NCI-H526 treated with DMSO at 0.1 percent for 48 hours (cell line): ENCODE measurements at places on chromosomes 11 and 22.
A peak's percentile ranks its signal among the peaks of the same experiment; 100 is the strongest.

DNA sequence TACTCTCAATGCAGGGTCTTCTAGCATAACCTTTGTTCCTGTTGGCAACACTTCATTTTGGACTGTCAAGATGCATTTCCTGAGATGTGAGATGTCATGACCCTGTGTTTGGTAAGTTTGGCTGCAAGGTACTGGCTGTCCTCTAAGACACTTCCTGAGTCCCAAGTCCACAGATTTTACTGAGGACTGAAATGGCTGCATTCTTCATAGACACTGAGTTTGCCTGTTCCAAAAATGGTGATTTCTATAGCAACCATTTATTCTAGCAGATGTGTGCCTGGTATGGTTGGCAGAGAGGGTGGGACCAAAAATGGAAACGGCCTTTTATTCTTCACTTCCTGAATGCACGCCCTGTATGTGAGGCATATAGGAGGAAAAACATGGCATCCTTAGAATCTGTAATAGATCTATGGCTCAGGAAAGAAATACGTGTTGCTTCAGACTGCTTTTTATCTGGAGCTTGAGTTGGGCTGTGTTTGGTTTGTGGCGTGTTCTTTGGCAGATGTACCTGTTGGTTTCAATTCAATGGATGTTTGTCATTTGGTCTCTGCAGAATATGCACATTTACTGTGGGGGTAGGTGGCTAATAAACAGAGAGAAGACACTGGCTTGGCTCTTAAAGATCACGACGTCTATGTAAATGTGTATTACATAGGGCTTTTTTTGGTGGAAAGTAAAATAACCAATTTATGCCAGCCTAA lies 62.4 kb downstream of the ZBTB16 start:
- no peak for DNase-seq

- DNase-seq: no peak
These were observed 1.3 kb upstream of the SBF2 start for GRCh38 chr11:10295064-10295901.

DNA sequence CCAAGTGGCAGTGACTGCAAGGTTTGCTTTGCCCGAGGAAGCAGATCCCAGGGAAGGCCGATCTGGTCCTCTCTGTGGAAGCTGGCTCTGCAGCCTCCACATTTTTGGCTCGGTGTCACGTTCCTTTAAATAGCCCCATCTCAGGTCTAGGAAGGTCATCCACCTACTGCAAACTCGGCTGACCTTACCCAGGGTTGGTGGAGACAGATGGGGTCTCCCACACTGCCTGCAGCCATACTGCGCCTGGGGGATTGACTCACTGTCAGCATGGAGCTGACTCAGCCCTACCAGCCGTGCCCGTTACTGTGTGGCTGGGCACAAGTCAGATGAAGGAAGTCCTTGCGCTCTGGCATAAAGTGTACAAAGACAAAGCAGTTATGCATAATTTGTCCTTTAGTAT lies 16.9 kb downstream of the CDPF1 start:
- DNase-seq: no peak

- peak; percentile 71 for DNase-seq
These were observed at the start of gene MPPED2 for GRCh38 chr11:30586251-30587144. Gene MPPED2 (minus strand): TSS chr11:30586353. CDS start chr11:30580373, 5,980 bp downstream.

DNA sequence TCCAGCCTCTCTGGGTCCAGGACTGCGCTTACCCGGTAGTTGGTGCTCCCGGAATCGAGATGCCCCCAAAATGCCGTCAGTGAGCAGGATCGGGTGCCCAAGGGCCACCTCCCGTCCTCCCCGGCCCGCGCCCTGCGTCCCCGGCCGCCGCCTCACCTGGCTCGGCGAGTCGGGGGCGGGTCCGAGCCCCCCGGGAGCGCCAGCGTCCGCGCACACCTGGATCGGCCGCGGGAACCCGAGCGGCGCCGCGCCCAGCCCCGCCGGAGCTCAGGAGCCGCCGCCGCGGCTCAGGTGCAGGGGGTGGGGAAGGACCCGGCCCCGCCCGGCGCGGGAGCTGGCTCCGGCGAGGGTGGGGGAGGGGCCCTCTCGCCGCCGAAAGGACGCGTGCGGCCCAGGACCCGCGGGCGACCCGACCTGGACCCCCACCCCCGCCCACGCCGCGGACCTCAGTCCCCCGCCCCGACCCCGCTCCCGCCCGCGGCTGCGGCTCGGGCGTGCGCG lies at the start of gene SHANK2:
Gene SHANK2, minus strand, starts transcription at position 309 of the 501 bp plus-strand sequence. CDS start 105,251 bp downstream, outside the sequence.
- no peak for DNase-seq

- peak; percentile 25 for DNase-seq
These were observed 11.9 kb upstream of the NARS2 start for GRCh38 chr11:78586452-78587046.

DNA sequence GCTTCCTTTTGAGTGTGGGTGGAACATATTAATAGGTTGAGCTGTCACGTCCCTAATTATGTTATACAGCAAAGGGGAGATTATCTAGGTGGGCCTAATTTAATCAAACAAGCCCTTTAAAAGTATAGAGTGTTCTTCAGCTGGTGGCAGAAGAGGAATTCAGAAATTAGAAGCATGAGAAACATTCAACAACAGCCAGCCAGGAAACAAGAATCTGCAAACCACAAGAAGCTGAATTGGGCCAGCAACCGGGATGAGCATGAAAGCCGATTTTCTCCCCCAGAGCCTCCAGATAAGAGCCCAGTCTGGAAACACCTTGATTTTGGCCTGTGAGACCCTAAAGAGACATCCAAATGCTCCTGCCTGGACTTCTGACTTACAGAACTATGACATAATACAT lies 105.8 kb upstream of the LDLRAD3 start:
- DNase-seq: no peak

GRCh38 chr11:102287964-102288724 lies 29.1 kb upstream of the BIRC3 start:
- peak; percentile 94 for DNase-seq

DNA sequence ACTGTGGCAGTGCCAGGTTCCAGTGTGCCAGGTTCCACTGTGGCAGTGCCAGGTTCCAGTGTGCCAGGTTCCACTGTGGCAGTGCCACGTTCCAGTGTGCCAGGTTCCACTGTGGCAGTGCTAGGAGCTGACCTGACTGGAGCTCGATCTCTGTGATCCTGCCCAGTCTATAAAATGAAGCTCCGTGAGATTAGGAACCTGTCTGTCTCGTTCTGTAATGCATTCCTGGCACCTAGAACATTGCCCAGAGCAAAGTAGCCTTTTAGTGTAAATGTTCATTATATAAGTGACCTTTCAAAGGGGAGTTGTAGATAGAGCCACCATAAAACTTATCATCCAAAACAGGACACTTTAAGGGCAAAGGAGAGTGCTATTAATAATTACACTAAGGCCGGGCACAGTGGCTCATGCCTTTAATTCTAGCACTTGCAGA lies 36.0 kb downstream of the ART5 start:
- DNase-seq: no peak

- DNase-seq: no peak
These were observed 359.5 kb upstream of the C11orf87 start for GRCh38 chr11:109062445-109062844.

- DNase-seq: peak; percentile 60
These were observed 13.8 kb upstream of the PIM3 start for GRCh38 chr22:49946612-49947295.

DNA sequence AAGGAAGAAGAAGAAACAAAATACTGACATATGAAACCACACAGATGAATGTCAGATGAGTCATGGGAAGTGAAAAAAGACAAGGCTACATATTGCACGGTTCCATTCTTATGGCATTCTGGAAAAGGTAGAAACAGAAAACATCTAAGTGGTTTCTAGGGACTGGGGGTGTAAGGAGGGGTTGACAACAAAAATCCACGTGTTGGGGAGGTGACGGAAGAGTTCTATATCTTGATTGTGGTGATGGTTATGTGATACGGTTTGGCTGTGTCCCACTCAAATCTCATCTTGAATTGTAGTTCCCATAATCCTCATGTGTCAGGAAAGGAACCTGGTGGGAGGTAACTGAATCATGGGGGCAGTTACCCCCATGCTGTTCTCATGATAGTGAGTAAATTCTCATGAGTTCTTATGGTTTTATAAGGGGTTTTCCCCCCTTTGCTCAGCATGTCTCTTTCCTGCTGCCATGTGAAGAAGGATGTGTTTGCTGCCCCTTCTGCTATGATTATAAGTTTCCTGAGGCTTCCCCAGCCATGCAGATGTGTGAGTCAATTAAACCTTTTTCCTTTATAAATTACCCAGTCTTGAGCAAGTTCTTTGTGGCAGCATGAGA lies 6.4 kb upstream of the ARFGAP3 start:
- DNase-seq: no peak

- no peak for DNase-seq
These were observed 88.7 kb downstream of the STIM1 start for GRCh38 chr11:3944198-3944597.

- peak; percentile 63 for DNase-seq
These were observed 191.9 kb downstream of the SWAP70 start for GRCh38 chr11:9855579-9856287.

DNA sequence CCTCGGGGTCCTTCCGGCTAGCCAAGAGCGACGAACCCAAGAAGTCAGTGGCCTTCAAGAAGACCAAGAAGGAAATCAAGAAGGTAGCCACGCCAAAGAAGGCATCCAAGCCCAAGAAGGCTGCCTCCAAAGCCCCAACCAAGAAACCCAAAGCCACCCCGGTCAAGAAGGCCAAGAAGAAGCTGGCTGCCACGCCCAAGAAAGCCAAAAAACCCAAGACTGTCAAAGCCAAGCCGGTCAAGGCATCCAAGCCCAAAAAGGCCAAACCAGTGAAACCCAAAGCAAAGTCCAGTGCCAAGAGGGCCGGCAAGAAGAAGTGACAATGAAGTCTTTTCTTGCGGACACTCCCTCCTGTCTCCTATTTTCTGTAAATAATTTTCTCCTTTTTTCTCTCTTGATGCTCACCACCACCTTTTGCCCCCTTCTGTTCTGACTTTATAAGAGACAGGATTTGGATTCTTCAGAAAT lies 1.9 kb upstream of the GCAT start:
- no peak for DNase-seq

GRCh38 chr11:79694368-79694767 lies 253.5 kb upstream of the TENM4 start:
- DNase-seq: no peak

GRCh38 chr11:76288166-76288980 lies 82.1 kb upstream of the WNT11 start:
- no peak for DNase-seq

GRCh38 chr11:72348250-72348649 lies 86.1 kb downstream of the CLPB start:
- DNase-seq: no peak

GRCh38 chr11:69079661-69080256 lies 31.0 kb downstream of the TPCN2 start:
- no peak for DNase-seq

GRCh38 chr11:110497231-110497978 lies 67.7 kb downstream of the FDX1 start:
- no peak for DNase-seq

DNA sequence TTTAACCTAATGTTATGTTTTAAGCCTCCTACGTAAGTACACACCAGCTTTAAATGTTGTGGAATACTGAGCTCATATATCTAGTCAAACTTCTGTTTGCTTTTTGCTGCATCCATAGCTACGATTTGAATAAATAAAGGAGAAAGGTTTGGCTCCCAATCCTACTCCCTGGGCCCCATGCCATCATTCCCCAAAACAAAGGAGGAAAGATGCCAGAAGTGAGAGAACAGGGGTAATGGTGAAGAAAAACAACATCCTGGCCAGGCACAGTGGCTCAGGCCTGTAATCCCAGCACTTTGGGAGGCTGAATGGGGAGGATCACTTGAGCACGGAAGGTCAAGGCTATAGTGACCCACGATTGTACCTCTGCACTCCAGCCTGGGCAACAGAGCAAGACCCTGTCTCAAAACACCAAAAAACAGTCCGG lies 26.5 kb downstream of the SCGB1A1 start:
- DNase-seq: peak; percentile 94

GRCh38 chr22:46801331-46801811 lies 38.9 kb downstream of the TBC1D22A start:
- DNase-seq: no peak

DNA sequence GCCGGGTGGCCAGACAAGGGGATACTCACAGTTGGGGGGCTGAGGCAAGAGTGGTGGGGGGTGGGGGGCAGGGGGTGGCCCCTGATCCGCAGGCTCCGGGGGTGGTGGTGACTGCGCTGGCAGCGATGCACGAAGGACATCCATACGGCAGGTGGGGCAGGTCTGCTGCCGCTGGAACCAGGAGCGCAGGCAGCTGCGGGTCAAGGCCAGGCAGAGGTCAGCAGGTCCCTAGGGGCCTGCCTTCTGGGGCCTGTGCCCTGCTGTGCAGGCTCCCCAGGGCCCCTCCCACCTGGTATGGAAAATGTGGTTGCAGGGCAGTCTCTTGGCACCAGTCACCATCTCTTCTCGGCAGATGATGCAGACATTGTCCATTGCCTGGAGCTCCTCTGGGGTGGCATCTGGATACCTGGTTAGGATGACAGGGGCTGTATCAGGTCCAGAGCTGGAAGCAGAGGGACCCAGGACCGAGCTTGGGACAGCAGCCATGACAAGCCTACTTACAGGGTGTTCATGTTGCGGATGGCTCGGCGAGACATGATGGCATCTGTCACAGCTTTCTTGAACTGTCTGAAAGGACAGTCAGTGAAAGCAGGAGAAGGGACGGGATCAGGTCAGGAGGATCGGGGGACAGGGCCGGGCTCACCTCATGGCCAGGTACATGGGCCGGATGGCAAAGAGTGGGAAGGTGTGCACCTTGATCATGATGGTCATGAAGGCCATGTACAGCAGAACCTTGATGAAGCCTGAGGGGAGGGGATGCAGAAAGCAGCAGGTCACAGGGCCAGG lies 3.5 kb downstream of the SYVN1 start:
- no peak for DNase-seq

DNA sequence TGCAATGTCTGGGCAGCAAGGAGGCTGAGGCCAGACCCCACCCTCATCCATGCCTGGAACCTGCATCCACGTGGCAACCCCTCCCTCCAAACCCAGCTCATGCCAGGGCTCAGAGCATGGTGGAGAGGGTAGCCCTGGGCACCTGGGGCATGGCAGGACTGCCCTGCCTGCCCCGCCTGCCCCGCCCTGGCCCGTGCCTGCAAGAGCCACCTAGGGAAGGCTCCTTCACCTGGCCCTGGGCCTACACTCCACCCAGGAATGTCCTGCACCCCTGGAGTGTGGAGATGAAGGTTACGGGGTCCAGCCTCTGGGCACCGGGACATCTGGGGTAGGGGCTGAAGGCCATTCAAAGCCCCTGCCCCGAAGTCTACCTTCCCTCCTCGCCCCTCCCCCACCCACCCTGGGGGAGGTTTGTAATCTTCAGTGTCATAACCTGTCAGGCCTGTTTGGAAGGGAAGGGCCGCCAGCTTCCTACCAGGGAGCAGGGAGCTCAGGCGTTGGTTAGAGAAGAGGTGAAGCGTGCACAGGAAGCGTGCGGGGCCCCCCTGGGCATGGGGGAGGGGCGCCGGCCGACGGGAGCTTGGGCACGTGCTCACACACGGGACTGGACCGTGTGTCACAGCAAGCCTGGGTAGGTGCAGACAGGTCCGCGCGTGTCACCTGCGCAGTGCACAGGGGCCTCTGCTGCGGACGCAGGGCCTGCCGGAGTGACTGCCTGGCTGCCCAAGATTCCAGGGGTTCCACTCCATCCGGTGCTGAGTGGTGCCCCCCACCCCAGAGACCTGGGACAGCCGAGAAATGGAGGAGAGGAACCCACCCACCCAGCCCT lies 30.7 kb upstream of the TH start:
- peak; percentile 92 for DNase-seq
